Effector memory CD4-positive, alpha-beta T cell (primary cell): ENCODE measurements at places on chromosomes 3 and 15.

GRCh38 chr3:141556034-141556433 lies 69.2 kb downstream of the RASA2 start:
- no peak for DNase-seq

DNA sequence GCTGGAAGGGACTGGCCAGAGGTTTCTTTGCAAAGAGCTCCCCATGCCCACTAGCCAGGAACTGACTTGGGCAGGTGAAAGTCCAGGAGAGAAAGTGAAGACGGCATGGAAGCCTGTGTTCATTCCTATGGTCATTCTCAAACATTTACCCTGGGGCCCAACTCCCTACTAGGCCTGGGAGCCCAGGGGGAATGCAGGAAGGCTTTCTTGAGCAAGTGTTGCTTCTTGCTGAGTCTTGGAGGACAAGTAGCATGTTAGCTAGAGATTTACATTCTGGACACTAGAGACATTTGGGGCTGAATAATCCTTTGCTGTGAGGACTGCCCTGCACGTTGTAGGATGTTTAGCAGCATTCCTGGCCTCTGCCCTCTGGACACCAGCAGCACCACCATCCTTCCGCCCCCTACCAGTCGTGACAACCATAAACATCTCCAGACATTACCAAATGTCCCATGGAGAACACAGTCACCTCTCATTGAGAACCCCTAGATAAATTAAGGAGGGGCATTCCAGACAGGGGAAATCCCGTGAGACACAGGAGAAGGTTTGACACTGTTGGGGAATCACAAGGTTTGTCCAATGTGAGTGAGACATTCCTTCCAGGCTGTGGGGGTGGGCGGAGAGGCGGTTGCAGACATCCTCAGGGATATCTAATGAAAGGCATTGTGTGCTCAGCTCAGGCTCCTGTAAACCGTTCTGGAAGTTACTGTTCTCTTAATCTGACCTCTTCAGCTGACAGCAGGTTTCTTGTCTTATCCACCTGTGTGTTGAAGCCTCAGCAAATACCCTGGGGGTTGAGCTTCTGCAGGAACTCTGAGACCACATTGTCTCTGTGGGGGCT lies 236.2 kb downstream of the TLE3 start:
- no peak for DNase-seq

GRCh38 chr15:99006904-99007495 lies 592 bp downstream of the PGPEP1L start:
- no peak for DNase-seq

DNA sequence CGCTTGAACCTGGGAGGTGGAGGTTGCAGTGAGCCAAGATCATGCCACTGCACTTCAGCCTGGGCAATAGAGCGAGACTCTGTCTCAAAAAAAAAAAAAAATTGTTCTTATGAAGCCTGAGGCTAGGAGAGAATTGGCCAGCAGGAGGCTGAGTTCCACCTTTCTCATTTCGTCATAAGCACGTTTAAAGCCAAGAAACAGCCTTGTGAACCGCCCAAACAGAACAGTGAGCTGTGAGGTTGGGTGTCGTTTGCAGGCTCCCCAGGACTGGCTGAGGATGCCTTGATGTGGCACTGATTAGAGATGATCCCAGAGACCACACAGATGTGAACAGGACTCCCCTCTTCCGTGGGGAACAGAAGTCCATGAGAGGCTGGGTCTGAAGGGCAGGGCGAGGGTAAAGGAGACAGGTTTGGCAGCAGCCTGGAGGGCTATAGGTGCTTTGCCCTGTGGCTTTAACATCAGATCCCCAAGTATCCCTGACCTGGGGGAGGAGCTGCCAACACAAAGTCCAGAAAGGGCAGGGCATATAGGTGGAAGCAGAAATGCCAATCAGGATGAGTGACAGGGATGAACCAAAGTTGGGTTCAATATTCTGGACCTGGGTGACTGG lies 52.9 kb downstream of the CLEC3B start:
- no peak for DNase-seq

GRCh38 chr15:40038275-40038637 lies 725 bp downstream of the SRP14 start:
- no peak for DNase-seq

DNA sequence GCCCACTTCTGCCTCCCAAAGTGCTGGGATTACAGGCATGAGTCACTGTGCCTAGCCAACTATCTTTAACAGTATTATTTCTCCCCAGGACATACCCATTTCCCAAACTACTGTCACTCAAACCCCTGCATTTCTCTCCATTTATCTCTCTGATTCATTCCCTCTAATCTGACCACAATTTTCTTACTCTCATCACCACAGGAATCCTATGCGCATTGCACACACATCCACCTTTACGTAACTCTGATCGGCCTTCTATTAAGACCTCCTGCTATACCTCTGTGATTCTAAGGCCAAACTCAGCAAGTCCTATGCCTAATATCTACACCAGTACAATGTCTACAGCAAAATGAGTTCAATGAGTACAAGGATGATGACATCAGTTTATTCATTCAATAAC lies 235.0 kb downstream of the ULK4 start:
- DNase-seq = no peak

DNA sequence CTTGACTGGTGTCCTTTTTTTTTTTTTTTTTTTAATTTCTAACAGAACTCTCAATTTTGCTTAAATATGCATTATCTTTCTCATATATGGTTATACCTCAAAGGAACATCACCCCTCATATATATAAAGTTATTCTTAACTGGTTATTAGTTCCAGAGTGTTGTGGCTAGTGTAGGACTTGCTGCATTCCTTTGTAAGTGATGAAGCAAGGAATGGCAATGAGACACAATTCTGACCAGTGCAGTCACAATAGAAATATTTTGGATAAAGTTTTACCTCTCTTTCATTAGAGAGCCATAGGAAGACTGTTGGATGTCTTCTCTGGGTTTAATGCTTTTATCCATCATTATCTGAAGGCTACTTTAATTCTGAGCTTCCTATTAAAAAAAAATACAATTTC lies 75.5 kb upstream of the CBLB start:
- no peak for DNase-seq

- no peak for DNase-seq
Observed at GRCh38 chr3:106251160-106251892, 382.5 kb upstream of the CBLB start.

DNA sequence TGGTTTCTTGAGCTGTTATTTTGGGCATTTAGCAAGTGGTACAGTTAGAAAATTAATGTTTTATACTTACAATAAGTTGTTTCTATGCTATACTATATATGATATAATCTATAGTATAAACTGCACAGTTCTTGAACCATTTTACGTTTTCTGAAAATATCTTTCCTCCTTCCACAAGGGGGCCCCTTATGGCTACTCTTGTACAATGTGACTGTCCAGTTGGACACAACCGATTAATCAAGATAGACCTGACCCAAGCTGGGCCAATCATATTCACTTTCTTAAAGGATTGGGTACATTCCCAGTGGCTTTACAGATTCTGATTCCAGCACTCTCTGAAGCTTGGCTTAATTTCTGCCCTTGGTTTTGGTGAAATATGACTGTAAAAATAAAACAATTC lies 953.4 kb downstream of the AGBL1 start:
- DNase-seq = no peak

DNA sequence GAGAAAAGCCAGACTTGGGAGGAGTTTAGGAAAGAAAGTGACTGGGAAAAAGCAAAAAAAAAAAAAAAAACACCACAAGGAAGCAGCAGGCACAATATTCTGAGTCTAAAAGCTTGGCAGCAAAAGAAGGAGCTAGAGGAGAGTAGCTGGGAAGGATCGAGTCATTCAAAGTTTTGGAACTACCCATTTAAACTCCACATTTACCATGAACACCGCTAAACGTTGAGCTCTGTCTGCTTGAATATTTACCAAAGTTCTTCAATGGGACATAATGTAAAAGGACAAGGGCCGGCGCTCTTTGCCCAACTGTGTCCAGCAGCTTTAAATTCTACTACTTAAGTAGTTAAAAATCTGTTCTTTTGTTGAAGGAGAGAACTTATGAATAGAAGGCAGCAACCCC lies 481.9 kb downstream of the FOXP1 start:
- DNase-seq = no peak

GRCh38 chr15:62163397-62164013 lies 1.6 kb downstream of the C2CD4B start:
- no peak for DNase-seq

GRCh38 chr15:60095711-60096110 lies 91.6 kb downstream of the FOXB1 start:
- DNase-seq = no peak

GRCh38 chr3:66383998-66384745 lies 116.7 kb downstream of the LRIG1 start:
- DNase-seq = no peak

DNA sequence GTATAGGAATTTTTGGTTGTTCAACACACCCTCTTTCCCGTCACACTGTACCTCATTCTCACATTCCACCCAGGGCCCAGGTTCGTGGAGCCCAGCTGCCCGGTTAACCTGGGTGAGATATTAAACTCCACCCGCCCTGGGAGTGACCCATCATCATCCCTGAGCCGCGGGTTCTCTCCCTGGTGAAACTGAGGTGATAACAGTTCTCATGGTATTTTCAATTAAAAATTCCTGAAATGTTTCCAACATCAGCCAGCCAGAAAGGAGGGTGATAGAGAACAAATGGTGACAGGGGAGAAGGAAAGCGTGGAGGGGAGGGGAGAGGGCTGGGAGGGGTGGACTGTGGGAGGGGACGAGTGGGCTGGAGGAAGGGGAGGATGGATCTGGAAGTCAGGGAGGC lies 148.8 kb downstream of the ALDH1A2 start:
- no peak for DNase-seq

GRCh38 chr3:33884701-33885100 lies 86.3 kb downstream of the PDCD6IP start:
- DNase-seq = no peak

DNA sequence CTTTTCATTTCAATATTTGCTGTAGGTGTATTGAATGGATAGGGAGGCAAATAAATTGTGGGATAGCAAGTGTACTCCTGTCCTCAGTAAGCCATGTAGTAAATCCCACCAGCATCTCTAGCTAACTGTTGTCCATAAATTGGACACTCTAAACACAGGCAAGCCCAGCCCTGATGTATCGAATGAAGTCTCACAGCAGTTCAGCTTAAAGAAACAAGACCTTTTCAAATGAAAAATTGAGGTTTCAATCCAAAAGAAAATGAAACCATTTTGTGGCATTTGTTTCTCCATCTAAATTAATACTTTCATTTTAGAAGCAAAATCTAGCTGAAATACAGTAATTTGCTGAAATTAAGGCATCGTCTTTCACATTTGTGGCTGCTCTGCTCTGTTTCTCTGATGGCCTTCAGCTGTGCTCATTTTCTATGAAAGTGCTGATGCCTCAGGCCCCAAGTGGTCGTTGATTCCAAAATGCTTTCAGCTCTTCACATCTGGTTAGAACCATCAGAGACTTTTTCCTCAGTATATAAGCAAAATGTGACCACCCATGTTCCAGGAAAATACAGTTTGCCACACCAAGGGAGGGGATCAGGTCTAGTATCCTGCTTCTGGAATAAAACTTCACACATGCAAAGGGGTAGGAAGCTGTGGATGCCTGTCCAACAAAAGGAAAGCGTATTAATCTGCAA lies 245.0 kb downstream of the ZMAT3 start:
- DNase-seq = no peak

- DNase-seq = no peak
Observed at GRCh38 chr15:66599536-66600239, 33.9 kb upstream of the LCTL start.

DNA sequence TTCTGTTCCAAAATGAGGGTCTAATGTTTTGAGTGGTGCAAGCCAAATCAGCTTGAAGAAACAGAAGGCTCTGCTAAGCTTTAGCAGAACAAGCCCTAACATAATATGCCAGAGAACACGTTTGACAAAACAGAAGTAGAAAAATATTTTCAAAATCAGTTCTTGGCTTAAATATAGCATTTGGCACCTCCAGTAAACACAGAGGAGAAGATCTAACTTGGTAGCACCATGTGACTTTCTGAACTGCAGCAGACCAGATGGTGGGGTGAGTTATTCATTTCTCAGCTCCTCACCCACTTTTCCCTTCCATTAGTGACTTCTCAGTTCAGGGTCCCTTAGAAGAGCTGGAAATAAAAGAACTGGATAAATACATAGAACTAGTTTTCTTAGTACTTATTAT lies 395.8 kb downstream of the MAGI1 start:
- no peak for DNase-seq

DNA sequence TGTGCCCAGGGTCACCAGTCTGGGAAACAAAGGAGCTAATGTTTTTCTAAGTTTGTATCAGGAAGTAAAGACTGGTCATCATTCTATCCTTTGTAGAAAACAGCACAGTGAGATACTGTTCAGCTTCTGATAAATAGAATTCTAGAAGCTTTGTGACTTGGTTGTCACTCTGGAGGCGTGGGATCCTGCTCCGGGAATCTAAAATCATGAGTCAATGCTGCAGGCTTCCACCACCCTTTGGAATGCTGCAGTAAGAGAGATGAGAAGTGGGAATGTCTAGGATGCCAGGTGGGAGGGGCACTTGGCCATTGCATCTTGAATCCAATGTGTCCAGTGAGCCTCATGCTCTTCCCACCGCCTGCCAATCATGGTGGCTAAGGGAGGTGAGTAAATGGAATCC lies 40.9 kb downstream of the SAMMSON start:
- DNase-seq = no peak

DNA sequence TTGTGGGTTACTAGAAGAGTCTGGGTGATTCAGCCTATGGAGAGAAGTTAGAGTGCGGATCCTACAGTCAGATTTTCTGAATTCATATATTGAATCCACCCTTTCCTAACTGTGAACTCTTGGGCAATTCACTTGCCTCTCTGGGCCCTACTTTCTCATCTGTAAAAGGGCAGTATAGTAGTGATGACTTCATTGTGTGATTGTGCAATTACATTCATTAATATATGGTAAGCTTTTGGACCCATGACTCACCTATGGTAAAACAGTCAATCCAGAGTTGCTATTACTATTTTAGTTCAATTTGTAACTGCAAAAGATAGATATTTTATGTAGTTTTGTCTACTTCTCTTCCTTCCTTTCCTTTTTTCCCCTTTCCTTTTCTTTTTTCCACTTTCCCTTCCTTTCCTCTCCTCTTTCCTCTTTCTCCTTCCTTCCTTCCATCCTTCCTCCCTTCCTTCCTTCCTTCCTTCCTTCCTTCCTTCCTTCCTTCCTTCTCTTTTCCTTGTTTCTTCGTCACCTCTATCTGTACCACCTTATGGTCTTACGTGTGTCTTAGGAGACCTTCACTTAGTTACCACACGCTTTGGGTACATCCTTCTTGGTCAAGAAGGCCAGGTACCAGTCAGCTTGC lies 37.0 kb downstream of the GMNC start:
- no peak for DNase-seq

GRCh38 chr3:126476166-126477060 lies 722 bp upstream of the ZXDC start:
- no peak for DNase-seq

GRCh38 chr3:112561484-112561733 lies 353 bp downstream of the ATG3 start:
- no peak for DNase-seq

GRCh38 chr3:10437995-10438901 lies 67.1 kb downstream of the ATP2B2 start:
- DNase-seq = no peak

GRCh38 chr15:40925863-40926658 lies 3.1 kb upstream of the DLL4 start:
- DNase-seq = no peak

- no peak for DNase-seq
Observed at GRCh38 chr3:56189536-56189935, 278.7 kb downstream of the ERC2 start.

- DNase-seq = no peak
Observed at GRCh38 chr15:50496692-50497091, 49.8 kb downstream of the USP50 start.
